PC-3 (cell line): ENCODE measurements at places on chromosomes 3 and 15. TPM values are rescaled to one million over a fixed set of nuclear protein-coding genes. Genes with fewer than 3 reads are reported as not detected.

Gene DAZL
- 0.04 TPM in 1 of 2 replicates, not detected in the other for total RNA-seq

Gene EXD1
- not detected in 2 replicates for total RNA-seq

DNA sequence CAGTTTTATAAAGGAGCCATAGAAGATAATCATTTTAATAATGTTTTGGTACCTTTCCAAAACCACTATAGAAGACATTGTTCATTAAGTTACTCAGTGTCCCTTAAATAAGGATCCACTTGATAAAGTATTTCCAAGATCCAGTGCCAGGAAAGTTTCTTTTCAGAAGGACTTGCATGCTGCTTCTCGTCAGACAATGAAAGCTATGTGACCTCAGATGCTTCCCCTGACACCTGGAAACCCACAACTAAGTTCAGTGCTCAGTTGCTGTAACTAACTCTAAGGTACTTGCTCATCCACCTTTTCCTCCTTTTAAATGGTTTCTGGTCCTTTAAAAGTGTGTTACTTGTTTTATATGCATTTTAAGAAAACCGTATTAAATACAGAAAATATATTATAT is 7.3 kb downstream of the SSR3 start:
- no peak for DNase-seq

GRCh38 chr15:65102912-65103311 is 12.1 kb downstream of the UBAP1L start:
- DNase-seq: no peak

DNA sequence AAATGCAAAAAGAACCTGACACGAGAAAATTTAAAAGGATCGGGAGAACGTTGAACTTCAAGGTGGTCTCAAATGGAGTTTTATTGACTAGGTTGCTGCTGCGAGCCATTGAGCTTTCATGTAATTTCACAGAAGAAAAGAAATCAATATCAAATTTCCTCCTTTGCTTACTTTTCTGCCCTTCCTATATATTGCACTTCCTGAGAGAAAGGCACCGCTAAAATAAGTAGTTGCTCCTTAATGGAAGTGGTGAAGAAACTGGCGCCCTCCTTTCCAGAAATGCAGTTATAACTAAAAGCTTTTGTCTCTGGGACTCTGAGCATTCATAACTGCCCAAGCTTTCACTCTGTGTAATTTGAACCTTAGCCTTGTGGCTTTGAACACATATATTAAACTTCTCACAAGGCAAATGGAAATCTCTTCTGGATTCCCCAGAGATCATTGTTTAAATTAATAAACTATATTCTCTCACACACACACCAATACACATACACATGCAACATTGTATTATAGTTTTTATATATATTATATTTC is 13.4 kb downstream of the EID1 start:
- no peak for DNase-seq

GRCh38 chr15:101105059-101105891 is 146.6 kb downstream of the CHSY1 start:
- peak; percentile 11 for DNase-seq

- no peak for DNase-seq
These were observed 45.7 kb downstream of the MORC1 start for GRCh38 chr3:109072194-109072593.

DNA sequence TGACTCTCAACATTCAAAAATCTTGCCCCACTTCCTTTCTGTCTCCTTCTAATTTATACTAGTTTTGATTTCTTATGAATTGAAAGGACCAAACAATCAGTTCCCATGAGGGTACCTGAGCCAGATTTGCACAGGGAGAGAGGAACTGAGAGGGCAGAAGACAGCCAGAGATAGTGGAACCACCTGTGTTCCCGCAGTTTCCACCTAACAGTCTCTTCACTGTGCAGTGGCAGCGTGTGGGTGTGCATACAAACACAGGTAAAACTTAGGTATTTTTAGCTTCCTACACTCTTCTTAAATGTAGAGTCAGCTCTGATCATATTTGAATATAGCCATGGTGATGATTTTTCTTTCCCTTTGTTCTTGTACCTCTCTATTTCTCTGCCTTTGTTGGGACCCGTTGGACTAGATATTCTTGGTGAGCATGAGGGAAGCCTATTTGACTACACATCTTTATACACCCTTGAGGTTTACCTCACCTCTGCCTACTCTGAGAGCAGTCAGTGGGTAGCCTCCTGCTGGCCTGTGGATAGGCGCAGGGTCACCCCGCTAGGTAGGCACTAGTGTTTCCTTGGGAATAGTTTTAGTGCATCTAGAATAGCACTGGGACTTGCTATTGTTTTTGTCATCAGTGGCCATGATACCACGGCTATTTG is 58.8 kb downstream of the MAP3K13 start:
- DNase-seq: no peak

DNA sequence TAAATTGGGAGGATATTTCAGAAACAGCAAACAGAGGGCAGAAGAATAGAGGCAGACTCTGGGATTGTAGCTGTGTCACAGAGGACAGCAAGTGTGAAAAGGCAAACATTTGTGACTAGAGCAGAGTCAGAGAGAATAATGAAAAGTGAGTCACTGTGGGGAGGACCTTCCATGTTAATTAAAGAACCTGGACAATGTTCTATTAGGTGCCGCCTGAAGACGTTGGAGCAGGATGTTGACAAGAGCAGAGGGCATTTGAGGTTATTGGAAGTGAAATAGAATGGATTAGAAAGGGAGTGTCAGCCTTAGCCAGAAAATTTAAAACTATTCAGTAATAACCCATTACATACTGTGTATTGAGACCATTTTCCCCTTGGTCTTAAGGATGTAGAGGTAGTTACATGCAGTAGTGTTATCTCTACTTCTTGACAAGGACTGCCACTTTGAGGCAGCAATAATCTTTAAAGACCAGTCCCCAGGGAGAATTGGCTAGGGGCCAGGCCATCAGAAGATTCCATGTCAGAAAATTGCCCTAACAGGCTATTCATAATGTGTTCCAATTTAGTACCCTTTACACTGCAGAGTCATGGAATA is 5.8 kb downstream of the ACKR2 start:
- no peak for DNase-seq

DNA sequence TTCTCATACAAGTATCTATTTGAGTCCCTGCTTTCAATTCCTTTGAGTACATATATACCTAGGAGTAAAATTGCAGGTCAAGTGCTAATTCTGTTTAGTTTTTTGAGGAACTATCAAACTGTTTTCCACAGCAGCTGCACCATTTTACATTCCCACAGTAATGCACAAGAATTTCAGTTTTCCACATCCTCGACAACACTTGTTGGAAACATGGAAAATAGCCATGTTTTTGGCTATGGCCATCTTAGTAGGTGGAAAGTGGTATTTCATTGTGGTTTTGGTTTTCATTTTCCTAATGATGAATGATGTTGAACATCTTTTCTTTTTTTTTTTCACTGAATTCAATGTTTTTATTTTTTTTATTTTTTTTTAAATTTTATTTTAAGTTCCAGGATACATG is 44.4 kb upstream of the TNFAIP8L3 start:
- DNase-seq: no peak

DNA sequence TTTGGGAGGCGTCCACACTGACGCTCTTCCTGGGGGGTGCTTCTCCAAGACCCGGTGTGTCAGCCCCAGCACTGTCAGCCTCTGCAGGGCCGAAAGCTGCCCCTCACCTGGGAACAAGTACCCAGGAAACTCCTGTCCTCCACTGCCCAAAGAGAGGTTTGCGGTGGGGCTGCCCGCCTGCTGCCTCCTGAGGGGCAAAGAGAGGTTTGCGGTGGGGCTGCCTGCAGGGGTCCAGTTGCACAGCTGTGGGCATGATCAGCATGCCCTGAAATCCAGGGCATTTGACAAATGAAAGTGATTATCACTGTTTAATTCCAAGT is 15.1 kb upstream of the SNRPA1 start:
- no peak for DNase-seq

DNA sequence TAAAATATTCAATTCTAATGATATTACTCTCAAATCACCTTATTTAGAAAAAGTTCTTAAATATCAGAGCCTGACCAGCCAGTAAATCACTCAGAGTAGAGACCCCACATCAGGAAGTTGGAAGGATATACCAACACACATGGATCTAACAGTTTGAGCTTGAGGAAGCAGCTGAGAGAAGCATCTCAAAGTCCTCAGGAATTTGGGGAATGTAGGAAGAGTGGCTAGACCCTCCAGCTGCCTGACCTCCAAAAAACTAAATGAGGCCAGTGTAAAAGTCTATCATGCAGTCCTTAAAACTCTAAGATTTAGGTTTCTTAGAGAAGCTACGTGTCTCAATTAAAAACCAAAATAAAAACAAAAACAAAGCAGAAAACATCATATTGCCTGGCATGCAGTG is 55.4 kb downstream of the SETD2 start:
- no peak for DNase-seq
